CD4-positive, CD25-positive, alpha-beta regulatory T cell (primary cell): ENCODE measurements at places on chromosomes 1 and 21. TPM values are rescaled to one million over a fixed set of nuclear protein-coding genes. Genes with fewer than 3 reads are reported as not detected.

- no peaks in the 10 kb centered on the region for H3K27me3 ChIP-seq
- no peak for DNase-seq
- H3K27ac ChIP-seq = no peak overlapping the region
- peaks cover 3% of the 10 kb centered on the region for H3K36me3 ChIP-seq
- H3K4me1 ChIP-seq = no peaks in the 10 kb centered on the region
Observed at GRCh38 chr1:89881415-89882058, 60.7 kb downstream of the LRRC8D start.

DNA sequence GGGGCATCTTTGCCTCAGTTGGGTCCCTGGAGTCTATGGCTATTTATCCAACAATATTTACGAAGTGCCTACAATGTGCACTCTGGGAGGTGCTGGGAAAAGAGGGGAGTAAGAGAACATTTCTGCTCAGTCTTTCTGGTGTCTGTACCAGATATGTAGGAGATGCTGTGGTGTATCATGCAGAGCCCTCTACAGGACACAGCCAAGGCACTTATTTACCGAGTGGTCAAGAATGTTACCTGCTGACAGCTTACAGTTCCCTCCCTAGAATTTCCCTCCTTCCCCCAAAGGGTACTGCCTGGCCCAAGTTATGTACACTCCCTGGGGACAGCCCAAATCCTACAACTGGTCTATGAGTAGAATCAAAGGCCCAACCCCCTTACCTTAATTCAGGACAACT is 177.7 kb downstream of the C1orf94 start:
- H3K27ac ChIP-seq = no peak overlapping the region
- H3K27me3 ChIP-seq = peaks cover 2% of the 10 kb centered on the region
- H3K36me3 ChIP-seq = no peaks in the 10 kb centered on the region
- DNase-seq = no peak

GRCh38 chr1:26094677-26095383 is 16.8 kb upstream of the PDIK1L start:
- no peaks in the 10 kb centered on the region for H3K4me1 ChIP-seq
- no peaks in the 10 kb centered on the region for H3K36me3 ChIP-seq
- H3K4me3 ChIP-seq = no peak overlapping the region
- DNase-seq = no peak

FMO1 gene
- total RNA-seq = not detected

DNA sequence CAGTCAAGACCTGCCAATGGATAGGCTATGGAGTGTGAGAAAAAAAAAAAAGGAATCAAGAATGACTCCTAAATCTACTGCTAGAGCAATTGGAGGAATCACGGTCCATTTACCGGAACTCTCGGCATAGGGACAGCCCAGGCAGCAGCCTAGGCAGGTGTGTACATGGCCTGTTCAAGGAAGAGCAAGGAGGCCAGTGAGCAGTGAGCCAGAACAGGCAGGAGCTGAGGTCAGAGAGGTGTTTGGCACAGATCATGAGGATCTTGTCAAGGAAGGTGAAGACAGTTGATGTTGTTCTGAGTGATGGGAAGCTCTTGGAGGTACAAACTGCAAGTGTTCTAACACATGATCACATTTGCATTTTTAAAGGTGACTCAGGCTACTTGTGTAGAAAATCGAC is 40.6 kb upstream of the HHAT start:
- no peak overlapping the region for H3K27ac ChIP-seq
- peaks cover 8% of the 10 kb centered on the region for H3K27me3 ChIP-seq
- no peak for DNase-seq
- peaks cover 4% of the 10 kb centered on the region for H3K4me1 ChIP-seq

DNA sequence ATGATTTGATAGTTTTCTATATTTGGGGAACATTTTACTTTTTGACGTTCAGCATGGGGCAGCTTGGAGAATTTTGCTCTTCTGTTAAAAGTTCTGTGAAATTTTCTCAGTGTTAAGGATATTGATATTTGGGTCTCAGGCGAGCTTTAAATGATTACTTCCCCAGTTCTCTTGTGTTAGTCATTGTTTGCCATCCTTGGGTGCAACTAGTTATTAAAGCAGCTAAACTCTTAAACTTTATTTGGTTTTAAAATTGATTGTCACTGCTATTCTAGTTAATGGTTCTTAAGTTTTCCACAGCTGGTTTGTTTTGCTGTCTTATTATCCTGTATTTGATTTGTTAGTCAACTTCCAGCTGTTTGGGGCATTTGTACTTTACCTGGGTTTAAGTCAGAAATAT is 9.0 kb downstream of the COG2 start:
- H3K27ac ChIP-seq = no peak overlapping the region
- peaks cover 3% of the 10 kb centered on the region for H3K4me1 ChIP-seq
- no peak for DNase-seq
- H3K4me3 ChIP-seq = no peak overlapping the region
- peaks cover 6% of the 10 kb centered on the region for H3K36me3 ChIP-seq
- no peaks in the 10 kb centered on the region for H3K27me3 ChIP-seq

CA14 gene
- not detected for total RNA-seq

MTARC1 gene
- not detected for total RNA-seq

GRCh38 chr1:74748960-74749359 is 16.0 kb downstream of the TYW3 start:
- H3K4me1 ChIP-seq = no peaks in the 10 kb centered on the region
- peaks cover 59% of the 10 kb centered on the region for H3K36me3 ChIP-seq

DNA sequence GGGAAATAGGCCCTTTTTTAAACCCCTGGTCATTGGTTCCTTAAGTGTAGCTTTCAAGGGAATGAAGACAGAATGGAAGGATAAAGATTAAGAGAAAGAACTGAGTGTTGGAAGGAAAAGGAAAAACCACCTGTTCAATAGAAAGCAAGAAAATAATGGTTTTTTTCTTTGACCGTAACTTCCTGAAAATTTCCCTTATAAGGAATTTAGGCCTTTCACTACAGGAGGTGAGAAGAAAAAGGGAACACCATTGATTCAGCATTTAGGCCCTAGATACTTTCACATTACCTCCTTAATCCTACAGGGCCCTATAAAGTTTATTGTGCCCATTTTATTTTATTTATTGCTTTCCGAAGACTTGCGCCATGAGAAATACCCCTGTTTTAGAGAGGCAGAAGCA is 18.9 kb downstream of the KPNA6 start:
- no peaks in the 10 kb centered on the region for H3K27me3 ChIP-seq
- H3K4me3 ChIP-seq = no peak overlapping the region
- no peak overlapping the region for H3K27ac ChIP-seq
- H3K4me1 ChIP-seq = peaks cover 8% of the 10 kb centered on the region
- no peak for DNase-seq
- peaks cover 11% of the 10 kb centered on the region for H3K36me3 ChIP-seq

DNA sequence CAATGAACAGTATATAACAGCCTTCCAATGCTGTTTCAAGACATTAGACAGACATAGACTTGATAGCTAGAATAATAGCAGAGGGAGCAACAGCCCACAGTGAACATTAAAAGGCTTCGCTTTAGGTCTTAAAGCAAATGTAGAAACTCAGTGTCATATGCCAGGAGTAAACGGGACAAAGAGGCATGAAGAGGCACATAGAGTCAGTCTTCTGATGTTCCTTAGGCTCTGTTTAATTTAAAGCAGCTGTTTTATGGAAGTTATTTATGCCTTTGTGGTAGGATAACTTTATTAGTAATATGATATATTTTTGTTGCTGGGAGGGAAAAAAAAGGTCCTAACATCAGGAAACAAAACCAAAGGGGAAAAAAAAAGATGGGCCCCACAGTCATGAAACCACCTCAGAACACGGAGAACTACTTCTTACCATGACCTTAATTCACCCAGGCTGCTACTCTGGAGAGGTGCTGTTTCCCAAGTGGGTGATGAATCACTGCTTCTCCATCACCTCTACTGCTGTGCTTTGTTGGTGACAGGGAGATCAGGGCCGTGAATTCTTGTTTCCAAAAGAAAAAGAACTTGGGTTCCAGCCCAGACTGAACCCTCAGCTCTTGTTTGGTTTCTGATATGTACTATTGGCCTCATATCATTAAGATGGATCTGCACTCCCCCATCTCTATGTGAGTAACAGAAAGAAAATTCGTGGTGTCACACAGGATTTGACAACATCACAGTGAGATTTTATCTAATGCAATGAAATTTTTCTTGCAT is 616.9 kb downstream of the KIF26B start:
- H3K27me3 ChIP-seq = no peaks in the 10 kb centered on the region
- peaks cover 2% of the 10 kb centered on the region for H3K36me3 ChIP-seq
- no peak for DNase-seq
- H3K4me3 ChIP-seq = no peak overlapping the region

DNA sequence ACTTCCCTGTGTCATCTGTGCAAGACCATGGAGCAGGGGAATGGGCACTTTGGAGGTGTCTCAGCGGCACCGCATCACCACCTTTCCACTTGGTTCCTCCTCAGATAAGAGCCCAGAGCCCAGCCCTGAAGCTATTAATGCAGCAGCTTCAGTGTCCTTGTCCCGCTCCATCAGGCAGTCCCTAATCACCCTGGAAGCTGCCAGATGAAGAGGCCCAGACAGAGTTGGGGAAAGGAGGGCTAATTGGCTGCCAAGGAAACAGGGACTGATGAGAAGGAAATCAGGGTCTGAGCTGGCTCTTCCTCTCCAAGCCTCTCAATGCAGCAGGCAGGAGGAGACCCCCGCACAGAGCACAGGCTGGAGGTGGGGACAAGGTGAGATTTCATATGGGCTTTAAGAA is 83.1 kb upstream of the KLHDC7A start:
- H3K4me1 ChIP-seq = no peaks in the 10 kb centered on the region
- no peak overlapping the region for H3K4me3 ChIP-seq
- no peak overlapping the region for H3K27ac ChIP-seq
- H3K36me3 ChIP-seq = no peaks in the 10 kb centered on the region

DNA sequence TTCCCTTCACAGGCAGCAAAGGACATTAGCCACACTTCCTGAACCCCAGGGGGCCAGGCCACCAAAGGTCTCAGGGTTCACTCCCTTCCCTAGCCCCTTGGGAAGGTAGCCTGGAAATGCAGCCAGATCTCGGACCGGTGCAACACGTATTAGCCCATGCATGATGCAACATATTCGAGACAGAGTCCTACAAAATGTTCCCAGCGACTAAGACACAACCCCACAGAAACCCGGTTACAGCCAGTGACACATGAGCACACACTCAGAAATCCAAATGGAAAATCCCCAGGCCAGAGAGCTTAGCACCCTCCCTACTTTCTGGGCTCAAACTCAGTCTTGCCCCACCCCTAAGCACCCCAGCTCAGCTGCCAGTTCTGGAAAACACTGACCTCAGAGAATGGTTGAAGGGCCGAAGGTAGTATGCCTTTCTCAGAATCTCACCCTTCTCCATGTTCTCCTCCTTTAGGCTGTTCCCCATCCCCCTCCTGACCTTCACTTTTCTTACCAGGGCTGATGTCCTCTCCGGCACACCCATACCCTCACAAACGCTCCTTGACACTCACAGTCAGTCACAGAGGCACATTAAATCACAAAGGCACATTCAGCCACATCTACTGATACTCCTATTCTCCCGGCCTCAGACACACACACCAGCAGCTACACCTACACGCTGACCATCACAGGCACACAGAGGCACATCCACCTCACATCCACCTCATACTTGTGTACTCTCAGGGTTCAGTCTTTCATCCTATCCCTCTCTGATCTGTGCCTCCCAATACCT is at the start of gene TSPAN1:
TSS of gene TSPAN1 (plus strand) at position 640 of the 784 bp plus-strand sequence. CDS start 6,021 bp downstream, outside the sequence.
- no peak within 1 kb of the TSS for H3K27ac ChIP-seq
- H3K27me3 ChIP-seq = no peaks in the 10 kb centered on the region
- peaks cover 4% of the 10 kb centered on the region for H3K4me1 ChIP-seq
- DNase-seq = no peak
- H3K4me3 ChIP-seq = no peak within 1 kb of the TSS
- H3K36me3 ChIP-seq = no peaks in the 10 kb centered on the region

- H3K4me3 ChIP-seq = no peak overlapping the region
- H3K27me3 ChIP-seq = no peaks in the 10 kb centered on the region
- H3K27ac ChIP-seq = no peak overlapping the region
- H3K36me3 ChIP-seq = no peaks in the 10 kb centered on the region
- H3K4me1 ChIP-seq = no peaks in the 10 kb centered on the region
Observed at GRCh38 chr1:119472080-119472818, 34.8 kb upstream of the HSD3B1 start.

DNA sequence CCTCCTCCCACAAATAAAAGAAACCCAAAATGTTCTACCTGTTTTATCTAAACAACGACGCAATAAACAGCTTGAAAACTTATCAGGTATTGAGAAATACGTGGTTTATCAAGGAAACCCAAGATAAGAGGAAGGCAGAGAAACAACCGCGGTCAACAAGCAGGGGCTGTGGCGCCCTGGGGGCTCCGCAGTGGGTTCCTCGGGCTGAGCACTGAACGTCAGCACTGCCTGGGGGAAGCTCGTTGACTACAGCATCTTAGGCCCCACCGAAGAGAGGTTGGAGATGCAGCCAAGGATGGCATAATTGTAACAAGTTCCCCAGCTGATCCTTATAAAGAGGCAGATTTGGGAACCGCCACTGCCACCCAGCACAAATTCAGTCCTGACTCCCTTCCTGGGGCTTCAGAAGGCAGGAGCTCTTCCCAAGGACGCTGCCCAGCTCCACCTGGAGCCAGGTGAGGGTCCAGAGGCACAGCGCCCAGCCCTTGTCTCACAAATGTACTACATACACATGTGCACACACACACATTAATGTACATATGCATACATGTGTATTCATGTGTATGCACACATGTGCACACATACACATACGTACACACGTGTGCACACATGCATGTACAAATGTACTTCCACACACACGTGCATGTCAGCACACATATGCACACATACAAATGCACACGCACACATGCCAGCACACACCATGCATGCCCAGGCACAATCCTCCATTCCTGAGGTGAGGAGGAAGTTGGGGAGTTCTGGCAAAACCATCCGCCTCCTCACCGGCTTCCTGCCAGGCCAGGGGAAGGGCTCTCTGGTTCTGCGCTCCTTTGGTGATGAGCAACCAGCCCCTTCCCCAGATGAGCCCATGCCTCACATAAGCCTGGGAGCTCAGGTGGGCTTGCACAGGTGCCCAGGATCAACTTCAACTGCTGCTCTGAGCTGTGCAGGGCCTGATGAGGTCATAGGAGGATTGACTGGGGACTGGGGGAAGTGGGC is 251.1 kb downstream of the NPHP4 start:
- DNase-seq = no peak
- H3K4me3 ChIP-seq = no peak overlapping the region
- H3K27ac ChIP-seq = no peak overlapping the region
- H3K36me3 ChIP-seq = no peaks in the 10 kb centered on the region
- H3K4me1 ChIP-seq = peaks cover 4% of the 10 kb centered on the region

DNA sequence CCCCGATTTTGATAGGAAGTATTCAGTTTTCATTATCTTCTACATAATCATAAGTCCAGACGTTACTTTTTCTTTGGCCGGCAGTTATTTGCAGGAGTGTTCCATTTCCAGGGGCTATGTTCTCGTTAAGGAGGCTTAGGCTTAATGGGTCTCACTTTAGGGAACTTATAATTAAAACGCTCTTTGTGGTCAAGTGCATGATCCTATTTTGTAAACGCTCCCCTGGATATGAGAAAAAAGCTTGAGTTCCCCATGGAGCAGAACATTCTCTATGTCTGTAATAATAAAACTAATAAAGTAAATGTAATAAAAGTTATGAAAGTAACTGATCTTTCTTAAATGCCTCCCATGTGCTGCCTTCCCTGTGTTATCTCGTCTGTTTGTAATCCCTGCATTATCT is 48.7 kb upstream of the GPR153 start:
- no peak overlapping the region for H3K27ac ChIP-seq
- no peaks in the 10 kb centered on the region for H3K27me3 ChIP-seq
- no peak for DNase-seq
- H3K4me3 ChIP-seq = no peak overlapping the region
- no peaks in the 10 kb centered on the region for H3K4me1 ChIP-seq
- H3K36me3 ChIP-seq = no peaks in the 10 kb centered on the region

GRCh38 chr1:182299728-182300616 is 91.6 kb downstream of the GLUL start:
- no peaks in the 10 kb centered on the region for H3K27me3 ChIP-seq
- H3K36me3 ChIP-seq = no peaks in the 10 kb centered on the region

KIF21B gene
- 96.9 TPM for total RNA-seq

PSMG1 gene
- total RNA-seq = 15.6 TPM
